Kidney epithelial cell (primary cell): ENCODE measurements at places on chromosomes 12 and 14. TPM values are rescaled to one million over a fixed set of nuclear protein-coding genes. Genes with fewer than 3 reads are reported as not detected.

KRT1 gene
- total RNA-seq, result not detected in 2 replicates

STYK1 gene
- total RNA-seq, result 1.1 and 1.5 TPM in 2 replicates

HAL gene
- 0.21 TPM in 1 of 2 replicates, not detected in the other for total RNA-seq

DNA sequence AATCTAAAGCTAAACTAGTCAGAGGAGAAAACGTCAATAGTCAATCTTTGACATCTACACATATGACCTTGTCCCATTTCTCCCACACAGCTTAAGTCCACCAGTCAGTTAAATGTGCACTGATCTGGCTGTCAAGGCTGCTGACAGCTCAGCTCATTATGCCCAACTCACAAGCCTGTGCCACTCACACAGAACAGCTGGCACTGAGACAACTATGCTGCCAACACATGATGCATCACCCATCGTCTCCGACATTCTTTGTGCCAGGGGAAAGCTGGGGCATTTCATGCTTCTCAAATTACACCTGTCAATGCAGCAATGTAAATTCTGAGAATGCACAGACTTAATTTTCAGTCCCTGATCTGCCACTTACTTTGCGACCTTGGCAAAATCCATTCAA is 25.3 kb downstream of the GNS start:
- peak; percentile 75 for DNase-seq

DNA sequence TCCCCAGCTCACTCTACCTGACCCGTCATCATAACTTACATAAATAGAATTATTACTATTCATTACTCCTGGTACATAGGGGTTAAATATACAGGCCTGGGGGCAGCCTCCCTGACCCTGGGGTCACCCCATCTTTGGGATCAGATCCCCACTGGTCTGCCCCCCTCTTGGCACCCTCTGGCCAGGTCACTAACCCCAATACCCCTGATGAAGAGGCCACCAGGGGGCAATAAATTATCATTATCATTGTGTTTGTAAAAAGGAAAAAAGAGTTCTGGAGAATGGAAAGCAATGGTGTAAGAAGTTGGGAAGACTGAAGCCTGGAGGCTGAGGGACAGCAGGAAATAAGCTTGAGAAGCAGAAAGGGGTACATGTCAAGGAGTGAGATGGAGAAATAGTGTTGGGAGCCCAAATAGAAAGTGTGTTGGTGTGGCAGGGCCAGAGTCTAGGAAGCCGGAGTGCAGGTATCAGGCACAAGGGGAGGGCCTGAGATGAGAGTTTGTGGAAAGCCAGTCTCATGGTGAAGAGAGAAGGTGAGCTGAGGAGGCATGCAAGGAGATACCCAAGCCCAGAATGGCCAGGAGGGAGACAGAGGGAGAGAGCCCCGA is 6.1 kb upstream of the AAAS start:
- no peak for DNase-seq

DNA sequence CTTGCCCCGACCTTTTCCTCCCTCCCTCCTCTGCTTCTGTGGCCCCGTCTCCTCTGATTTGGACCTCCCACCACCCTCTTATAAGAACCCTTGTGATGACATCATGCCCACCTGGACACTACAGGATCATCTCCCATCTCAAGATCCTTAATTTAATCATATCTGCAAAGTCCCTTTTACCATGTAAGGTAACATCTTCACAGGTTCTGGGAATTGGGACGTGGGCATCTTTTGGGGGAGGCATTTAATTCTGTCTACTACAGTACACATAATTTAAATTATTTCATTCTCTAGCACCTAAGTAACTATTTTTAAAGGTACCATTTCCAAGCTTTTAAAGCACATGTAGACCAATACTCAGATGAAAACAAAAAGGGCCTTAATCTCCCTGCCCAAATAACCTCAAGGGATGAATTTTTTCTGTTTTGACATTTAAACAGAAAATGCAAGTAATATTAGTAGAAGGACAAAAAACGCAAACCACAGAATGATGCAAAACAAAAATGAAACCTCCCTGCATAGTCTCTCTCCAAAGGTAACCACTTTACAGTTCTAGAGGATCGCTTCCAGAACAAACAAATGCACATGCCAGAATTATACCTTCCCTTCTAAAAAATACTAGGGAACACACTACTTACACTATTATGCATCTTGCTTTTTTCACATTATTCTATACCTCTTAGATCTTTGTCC is 222.1 kb downstream of the AACS start:
- no peak for DNase-seq
